ENCODE measurements at places on chromosomes 1 and 21. TPM values are rescaled to one million over a fixed set of nuclear protein-coding genes. Genes with fewer than 3 reads are reported as not detected.

DNA sequence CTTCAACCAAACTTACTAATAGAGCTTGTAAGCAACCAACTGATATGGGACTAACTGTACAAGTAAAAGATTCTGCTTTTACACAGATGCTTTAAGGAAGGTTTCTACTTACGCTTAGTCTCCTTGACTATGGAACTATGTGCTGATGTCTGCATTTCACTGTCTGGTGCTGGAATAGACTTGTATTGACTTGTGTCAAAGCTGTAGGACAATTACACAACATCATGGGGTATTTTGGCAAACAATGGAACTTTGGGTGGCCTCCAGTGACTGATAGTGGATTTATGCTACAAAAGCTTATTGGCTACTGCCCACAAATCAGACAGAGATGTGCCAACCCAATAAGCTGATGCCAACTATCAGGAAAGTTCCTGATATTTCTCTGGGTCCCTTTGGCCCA lies 10.6 kb downstream of the CBR1 start:
- no peaks in the 10 kb centered on the region for H3K4me1 ChIP-seq
- DNase-seq, result no peak
- H3K27me3 ChIP-seq, result peaks cover 3% of the 10 kb centered on the region
- no peak overlapping the region for H3K27ac ChIP-seq

- H3K27me3 ChIP-seq, result peaks cover 2% of the 10 kb centered on the region
- no peak overlapping the region for H3K27ac ChIP-seq
- peaks cover 13% of the 10 kb centered on the region for H3K4me1 ChIP-seq
- DNase-seq, result no peak
- no peaks in the 10 kb centered on the region for H3K36me3 ChIP-seq
- no peak overlapping the region for H3K4me3 ChIP-seq
These were observed 104.9 kb upstream of the SOD1 start for GRCh38 chr21:31554511-31555022.

- peaks cover 12% of the 10 kb centered on the region for H3K4me1 ChIP-seq
- no peak for DNase-seq
- H3K36me3 ChIP-seq, result no peaks in the 10 kb centered on the region
- no peak overlapping the region for H3K4me3 ChIP-seq
- H3K27me3 ChIP-seq, result peaks cover 9% of the 10 kb centered on the region
These were observed 2.4 kb downstream of the SLC27A3 start for GRCh38 chr1:153777648-153778047.

The DYNLT5 gene
- 1.4 TPM for total RNA-seq

DNA sequence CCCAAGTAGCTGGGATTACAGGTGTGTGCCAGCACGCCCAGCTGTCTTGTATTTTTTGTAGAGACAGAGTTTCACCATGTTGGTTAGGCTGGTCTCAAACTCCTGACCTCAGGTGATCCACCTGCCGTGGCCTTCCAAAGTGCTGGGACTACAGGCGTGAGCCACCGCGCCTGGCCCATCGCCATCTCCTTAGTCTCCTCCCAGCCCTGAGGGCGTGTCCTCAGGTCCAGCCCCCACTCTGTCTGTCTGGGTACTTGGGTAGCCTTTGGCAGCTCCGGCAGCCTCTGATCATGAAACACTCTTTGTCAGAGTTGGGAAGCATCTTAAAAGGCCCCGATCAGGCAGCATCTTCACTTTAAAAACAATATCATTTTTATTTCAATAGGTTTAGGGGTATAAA lies 90.3 kb upstream of the DISP3 start:
- no peaks in the 10 kb centered on the region for H3K36me3 ChIP-seq
- no peak overlapping the region for H3K27ac ChIP-seq
- H3K4me1 ChIP-seq, result peaks cover 8% of the 10 kb centered on the region
- no peak overlapping the region for H3K4me3 ChIP-seq

GRCh38 chr1:231035799-231036198 lies 4.3 kb downstream of the FAM89A start:
- DNase-seq, result no peak
- H3K4me3 ChIP-seq, result no peak overlapping the region
- no peak overlapping the region for H3K27ac ChIP-seq
- H3K36me3 ChIP-seq, result peaks cover 6% of the 10 kb centered on the region
- peaks cover 5% of the 10 kb centered on the region for H3K4me1 ChIP-seq

- H3K27ac ChIP-seq, result no peak overlapping the region
- H3K27me3 ChIP-seq, result no peaks in the 10 kb centered on the region
- peaks cover 7% of the 10 kb centered on the region for H3K36me3 ChIP-seq
These were observed 325 bp downstream of the OR14A2 start for GRCh38 chr1:247747616-247748015.

- no peaks in the 10 kb centered on the region for H3K36me3 ChIP-seq
- H3K4me3 ChIP-seq, result no peak overlapping the region
- H3K4me1 ChIP-seq, result peaks cover 52% of the 10 kb centered on the region
- no peak for DNase-seq
- peaks cover 7% of the 10 kb centered on the region for H3K27me3 ChIP-seq
- peak overlapping the region; percentile 5 for H3K27ac ChIP-seq
These were observed 25.6 kb downstream of the ZBTB17 start for GRCh38 chr1:15950302-15950701.

DNA sequence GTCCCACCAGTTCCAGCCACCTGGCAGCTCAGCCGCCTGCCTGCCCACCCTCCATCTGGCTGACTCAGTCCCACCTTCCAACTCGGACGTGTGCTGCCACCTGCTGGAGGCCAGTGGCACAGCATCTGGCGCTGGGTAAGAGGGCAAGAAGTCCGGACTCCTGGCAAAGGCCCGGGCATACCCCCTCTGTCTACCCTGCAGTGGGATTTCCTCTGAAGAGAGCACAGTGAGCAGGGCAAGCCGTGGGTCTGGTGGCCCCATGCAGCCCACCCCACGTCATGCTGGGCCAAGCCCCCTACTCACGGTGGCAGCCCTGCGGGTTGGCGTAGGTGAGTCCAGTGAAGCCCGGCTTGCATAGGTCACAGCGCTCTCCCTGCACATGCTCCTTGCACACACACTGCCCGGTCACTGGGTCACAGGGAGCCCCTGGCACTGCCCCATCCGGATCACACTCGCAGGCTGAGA lies 24.5 kb downstream of the LAMB3 start:
- H3K4me3 ChIP-seq, result no peak overlapping the region
- DNase-seq, result peak; percentile 96
- H3K27ac ChIP-seq, result peak overlapping the region; percentile 78
- H3K4me1 ChIP-seq, result peaks cover 21% of the 10 kb centered on the region

The PTPN14 gene
- 1.7 TPM for total RNA-seq

- peaks cover 20% of the 10 kb centered on the region for H3K4me1 ChIP-seq
- H3K27me3 ChIP-seq, result no peaks in the 10 kb centered on the region
These were observed at the start of gene SLC16A4 for GRCh38 chr1:110390692-110391245. Gene SLC16A4, minus strand, starts transcription at chr1:110391026. Its CDS starts 1,703 bp downstream, at chr1:110389323.

- no peaks in the 10 kb centered on the region for H3K36me3 ChIP-seq
- peaks cover 10% of the 10 kb centered on the region for H3K27me3 ChIP-seq
- peak overlapping the region; percentile 97 for H3K4me3 ChIP-seq
- peaks cover 3% of the 10 kb centered on the region for H3K4me1 ChIP-seq
- no peak for DNase-seq
These were observed 1.3 kb downstream of the ARL8A start for GRCh38 chr1:202143011-202143767.

DNA sequence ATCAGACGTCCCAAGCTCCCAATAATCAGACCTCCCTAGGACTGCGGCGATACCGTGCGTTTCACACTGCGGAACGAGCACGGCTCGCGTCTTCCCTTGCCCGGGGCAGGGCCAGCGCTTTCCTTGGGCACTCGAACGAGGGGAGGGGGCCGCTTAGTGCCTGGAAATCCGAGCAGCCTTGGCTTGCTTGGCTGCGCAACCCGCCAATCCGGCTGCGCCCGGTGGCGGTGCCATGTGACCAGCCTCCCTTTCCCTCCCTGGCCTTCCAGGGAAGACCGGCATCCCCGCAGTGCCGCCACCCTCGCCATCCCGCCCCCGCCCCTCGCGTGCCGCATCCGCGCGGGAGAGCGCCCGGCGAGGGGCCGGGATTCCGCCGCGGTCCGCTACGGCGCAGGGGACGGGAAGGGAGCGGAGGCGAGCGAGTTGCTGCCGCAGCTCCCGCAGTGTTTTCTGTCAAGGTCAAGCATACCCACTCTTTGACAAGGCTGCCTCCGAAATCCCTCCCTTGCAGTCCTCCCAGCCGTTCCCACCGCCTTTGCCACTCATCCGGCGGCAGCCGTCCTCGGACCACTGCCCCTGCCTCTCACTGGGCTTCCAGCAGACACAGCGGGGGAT lies 8.3 kb upstream of the RNF19B start:
- H3K27me3 ChIP-seq, result peaks cover 17% of the 10 kb centered on the region
- H3K4me1 ChIP-seq, result peaks cover 5% of the 10 kb centered on the region
- peak; percentile 78 for DNase-seq

- H3K4me3 ChIP-seq, result no peak overlapping the region
- H3K27ac ChIP-seq, result no peak overlapping the region
- H3K36me3 ChIP-seq, result no peaks in the 10 kb centered on the region
These were observed 69.0 kb downstream of the BRINP2 start for GRCh38 chr1:177239792-177240191.

DNA sequence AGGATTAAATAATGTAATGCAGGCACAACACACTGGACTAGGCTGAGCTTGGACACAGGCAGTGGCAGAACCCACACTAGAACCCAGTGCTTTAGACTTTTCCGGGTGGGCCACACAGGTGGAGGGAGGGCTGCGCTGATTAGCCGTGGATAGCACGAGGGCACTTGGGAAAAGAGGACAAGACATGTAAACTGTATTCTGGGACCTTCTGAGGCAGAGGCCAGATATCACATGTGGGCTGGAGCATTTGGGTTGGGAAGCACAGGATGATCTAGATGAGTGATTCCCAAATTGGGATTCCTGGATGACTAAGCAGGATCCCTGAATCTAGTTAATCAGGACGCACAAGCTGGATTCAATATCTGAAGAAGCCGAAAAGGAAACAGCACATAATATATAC lies 20.3 kb upstream of the A3GALT2 start:
- no peaks in the 10 kb centered on the region for H3K36me3 ChIP-seq
- H3K4me3 ChIP-seq, result peak overlapping the region; percentile 93
- peaks cover 81% of the 10 kb centered on the region for H3K4me1 ChIP-seq
- peak overlapping the region; percentile 96 for H3K27ac ChIP-seq

DNA sequence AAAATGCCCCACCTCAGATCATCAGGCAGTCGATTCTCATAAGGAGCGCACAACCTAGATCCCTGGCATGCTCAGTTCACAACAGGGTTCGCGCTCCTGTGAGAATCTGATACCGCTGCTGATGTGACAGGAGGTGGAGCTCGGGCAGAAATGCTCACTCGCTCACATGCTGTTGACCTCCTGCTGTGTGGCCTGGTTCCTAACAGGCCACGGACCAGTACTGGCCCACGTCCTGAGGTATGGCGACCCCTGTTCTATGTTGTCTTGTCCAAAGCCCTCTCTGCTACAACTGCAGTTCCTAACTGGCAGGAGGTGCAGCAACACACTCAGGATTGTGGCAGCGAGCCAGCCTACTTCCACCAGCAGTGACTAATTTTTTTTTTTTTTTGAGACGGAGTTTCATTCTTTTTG lies 70.6 kb downstream of the CLSTN1 start:
- H3K4me3 ChIP-seq, result no peak overlapping the region
- no peaks in the 10 kb centered on the region for H3K36me3 ChIP-seq
- DNase-seq, result no peak
- H3K4me1 ChIP-seq, result peaks cover 6% of the 10 kb centered on the region
- H3K27me3 ChIP-seq, result no peaks in the 10 kb centered on the region

GRCh38 chr1:71956613-71957285 lies 325.6 kb downstream of the NEGR1 start:
- H3K4me3 ChIP-seq, result no peak overlapping the region
- no peaks in the 10 kb centered on the region for H3K36me3 ChIP-seq
- no peaks in the 10 kb centered on the region for H3K27me3 ChIP-seq
- no peak for DNase-seq

DNA sequence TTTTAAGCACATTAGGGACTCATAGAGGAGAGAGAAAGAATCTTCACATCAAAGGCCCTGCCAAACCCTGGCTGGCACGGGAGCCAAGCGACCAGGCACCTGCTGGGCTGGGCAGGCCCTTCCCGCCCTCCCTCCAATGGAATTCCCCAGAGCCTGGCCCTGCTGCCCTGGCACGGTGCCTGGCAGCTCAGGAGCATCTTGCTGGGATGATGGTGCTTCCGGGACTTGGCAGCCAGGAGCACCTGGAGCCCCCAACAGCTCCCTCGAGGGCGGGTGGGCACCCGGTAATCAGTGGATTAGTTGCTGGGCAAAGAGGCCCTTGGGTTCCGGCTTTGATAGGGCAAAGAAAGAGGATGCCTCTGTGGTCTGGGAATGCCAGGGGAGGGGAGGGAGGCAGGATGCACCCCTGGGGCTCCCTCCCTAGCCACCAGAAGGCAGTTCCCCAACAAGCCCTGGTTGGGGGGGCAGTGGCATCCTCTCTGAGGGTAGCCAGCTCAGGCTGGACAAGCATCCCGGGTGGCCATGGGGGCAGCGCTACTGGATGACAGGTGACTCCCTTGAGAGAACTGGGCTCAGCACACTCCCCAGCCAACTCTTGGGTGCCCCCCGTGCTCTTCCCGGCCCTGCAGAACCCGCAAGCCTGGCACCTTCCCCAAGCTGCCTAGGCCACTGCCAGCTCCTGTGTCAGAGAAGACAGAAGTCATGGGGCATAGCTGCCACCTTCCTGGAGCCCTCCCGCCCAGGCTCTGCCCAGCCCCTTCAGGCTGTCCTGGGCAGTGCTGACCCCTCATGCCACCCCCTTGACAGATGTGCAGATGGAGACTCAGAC lies 26.4 kb downstream of the KRTAP10-1 start:
- H3K36me3 ChIP-seq, result peaks cover 4% of the 10 kb centered on the region
- H3K4me3 ChIP-seq, result no peak overlapping the region
- no peaks in the 10 kb centered on the region for H3K4me1 ChIP-seq
- H3K27ac ChIP-seq, result no peak overlapping the region
- H3K27me3 ChIP-seq, result peaks cover 2% of the 10 kb centered on the region

- no peaks in the 10 kb centered on the region for H3K4me1 ChIP-seq
- H3K4me3 ChIP-seq, result no peak overlapping the region
- peaks cover 2% of the 10 kb centered on the region for H3K27me3 ChIP-seq
- H3K27ac ChIP-seq, result no peak overlapping the region
- no peaks in the 10 kb centered on the region for H3K36me3 ChIP-seq
These were observed 30.5 kb downstream of the TNFSF18 start for GRCh38 chr1:173020138-173020750.

GRCh38 chr1:94527447-94528031 lies 14.0 kb downstream of the F3 start:
- H3K4me1 ChIP-seq, result no peaks in the 10 kb centered on the region
- H3K27me3 ChIP-seq, result no peaks in the 10 kb centered on the region
- no peak overlapping the region for H3K27ac ChIP-seq
- peaks cover 5% of the 10 kb centered on the region for H3K36me3 ChIP-seq
- DNase-seq, result no peak

DNA sequence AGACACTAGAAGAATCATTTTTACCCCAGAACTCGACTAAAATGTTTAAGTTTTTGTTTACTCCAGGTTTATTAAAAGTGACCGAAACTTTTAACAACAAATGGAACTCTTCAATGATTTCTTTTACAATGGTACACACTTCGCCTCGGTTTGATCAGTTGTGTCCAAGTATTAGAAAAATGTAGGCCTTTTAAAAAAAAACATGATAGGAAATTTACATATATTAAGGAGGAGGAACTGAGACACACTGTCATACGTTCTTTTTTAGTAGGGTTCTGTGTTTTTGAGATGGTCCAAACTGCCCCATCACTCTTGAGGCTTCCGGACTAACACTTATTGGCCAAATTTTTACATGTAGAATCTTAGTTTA lies 1.3 kb downstream of the PRDM2 start:
- H3K36me3 ChIP-seq, result peaks cover 11% of the 10 kb centered on the region
- peak overlapping the region; percentile 85 for H3K27ac ChIP-seq
- H3K4me1 ChIP-seq, result peaks cover 3% of the 10 kb centered on the region
- peak overlapping the region; percentile 96 for H3K4me3 ChIP-seq
- peaks cover 7% of the 10 kb centered on the region for H3K27me3 ChIP-seq

All from glutamatergic neuron (in vitro differentiated cells).